ENCODE measurements at places on chromosomes 2 and 18. TPM values are rescaled to one million over a fixed set of nuclear protein-coding genes. Genes with fewer than 3 reads are reported as not detected.

GRCh38 chr2:112108178-112108832 lies 29.9 kb upstream of the FBLN7 start:
- H3K27me3 ChIP-seq, result no peaks in the 10 kb centered on the region
- H3K36me3 ChIP-seq, result peaks cover 71% of the 10 kb centered on the region
- no peak for DNase-seq
- H3K27ac ChIP-seq, result no peak overlapping the region
- no peak overlapping the region for H3K4me3 ChIP-seq

- no peak overlapping the region for H3K4me3 ChIP-seq
- no peaks in the 10 kb centered on the region for H3K27me3 ChIP-seq
- no peaks in the 10 kb centered on the region for H3K4me1 ChIP-seq
- no peaks in the 10 kb centered on the region for H3K36me3 ChIP-seq
- no peak for DNase-seq
Observed at GRCh38 chr2:141766225-141766624, 364.6 kb downstream of the LRP1B start.

GRCh38 chr18:73670524-73670923 lies 477.1 kb downstream of the FBXO15 start:
- H3K27me3 ChIP-seq, result no peaks in the 10 kb centered on the region
- no peaks in the 10 kb centered on the region for H3K4me1 ChIP-seq
- no peak for DNase-seq
- H3K27ac ChIP-seq, result no peak overlapping the region
- no peak overlapping the region for H3K4me3 ChIP-seq
- no peaks in the 10 kb centered on the region for H3K36me3 ChIP-seq

DNA sequence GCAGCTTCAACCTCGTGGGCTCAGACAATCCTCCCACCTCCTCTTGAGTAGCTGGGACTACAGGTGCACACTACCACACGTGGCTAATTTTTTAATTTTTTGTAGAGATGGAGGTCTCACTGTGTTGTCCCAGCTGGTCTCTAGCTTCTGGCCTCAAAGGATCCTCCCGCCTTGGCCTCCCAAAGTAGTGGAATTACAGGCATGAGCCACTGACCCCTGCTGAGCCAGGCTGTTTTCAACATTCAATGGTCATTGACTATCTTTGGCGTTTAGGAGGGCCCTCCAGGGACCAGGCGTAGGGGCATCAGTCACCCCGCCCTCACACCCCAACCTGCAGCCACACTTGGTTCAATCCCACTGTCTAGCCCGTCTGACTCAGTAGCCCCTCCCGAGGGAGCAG lies 5.2 kb downstream of the MZT2B start:
- no peak for DNase-seq
- H3K4me1 ChIP-seq, result peaks cover 8% of the 10 kb centered on the region
- no peak overlapping the region for H3K27ac ChIP-seq
- H3K36me3 ChIP-seq, result peaks cover 8% of the 10 kb centered on the region
- H3K27me3 ChIP-seq, result no peaks in the 10 kb centered on the region

DNA sequence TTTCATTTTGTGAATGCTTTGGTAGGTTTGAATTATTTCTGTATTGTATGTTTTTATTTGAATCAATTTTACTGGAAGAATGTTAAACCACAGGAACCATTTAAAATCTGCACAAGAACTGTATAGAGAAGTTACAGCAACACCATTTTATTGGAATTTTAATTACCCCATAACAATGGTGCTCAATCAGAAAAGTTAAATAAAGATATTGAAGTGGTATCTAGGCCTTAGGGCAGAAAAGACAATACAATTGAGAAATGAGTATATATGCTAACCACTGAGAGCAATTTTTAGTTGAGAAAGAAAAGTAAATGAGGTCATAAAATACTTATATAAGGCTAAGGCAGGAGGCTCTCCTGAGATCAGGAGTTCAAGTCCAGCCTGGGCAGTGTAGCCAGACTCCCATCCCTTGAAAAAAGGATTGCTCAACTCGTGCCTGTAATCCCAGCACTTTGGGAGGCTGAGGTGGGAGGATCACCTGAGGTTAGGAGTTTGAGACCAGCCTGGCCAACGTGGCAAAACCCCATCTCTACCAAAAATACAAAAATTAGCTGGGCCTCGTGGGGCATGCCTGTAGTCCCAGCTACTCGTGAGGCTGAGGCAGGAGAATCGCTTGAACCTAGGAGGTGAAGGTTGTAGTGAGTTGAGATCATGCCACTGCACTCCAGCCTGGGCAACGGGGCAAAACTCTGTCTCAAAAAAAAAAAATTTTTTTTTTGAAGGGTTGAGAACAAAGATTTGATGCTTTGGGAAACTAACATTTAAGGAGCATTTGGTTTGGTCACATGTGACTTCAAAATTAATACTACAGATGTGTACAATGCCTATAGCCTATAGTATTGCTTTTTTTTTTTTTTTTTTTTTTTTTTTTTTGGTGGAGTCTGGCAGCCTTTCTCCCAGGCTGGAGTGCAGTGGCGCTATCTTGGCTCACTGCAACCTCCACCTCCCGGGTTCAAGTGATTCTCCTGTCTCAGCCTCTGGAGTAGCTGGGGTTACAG lies 212.9 kb upstream of the STON1 start:
- peak overlapping the region; percentile 84 for H3K4me3 ChIP-seq
- H3K4me1 ChIP-seq, result peaks cover 47% of the 10 kb centered on the region
- H3K36me3 ChIP-seq, result peaks cover 16% of the 10 kb centered on the region
- peak; percentile 15 for DNase-seq
- H3K27ac ChIP-seq, result peak overlapping the region; percentile 96

DNA sequence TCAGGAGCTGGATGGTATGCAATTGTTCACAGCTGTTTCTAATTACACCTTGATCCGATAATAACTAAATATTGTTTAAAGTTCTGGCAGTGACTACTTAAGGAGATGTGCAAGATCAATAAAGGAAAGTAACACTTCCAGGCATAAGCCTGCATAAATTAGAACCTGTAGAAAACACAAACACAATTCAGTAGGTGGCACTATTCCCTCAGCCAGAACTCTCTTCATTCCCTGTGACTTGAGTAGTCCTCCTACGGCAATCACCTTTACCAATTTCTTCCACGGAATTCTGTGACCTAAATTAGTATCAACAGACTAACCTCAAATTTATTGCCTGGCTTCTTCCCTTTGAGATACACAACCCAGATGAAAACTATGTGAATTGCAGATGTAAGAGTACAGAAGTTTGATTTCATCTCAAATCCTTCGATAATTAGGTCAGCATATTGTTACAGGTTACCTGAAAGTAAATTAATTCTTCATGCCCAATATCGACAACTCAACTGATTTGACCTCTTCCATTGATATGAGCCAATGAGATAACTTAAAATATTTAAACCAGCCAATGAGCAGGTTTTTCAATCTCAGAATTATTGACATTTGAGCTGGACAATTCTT lies 137.8 kb downstream of the PID1 start:
- no peaks in the 10 kb centered on the region for H3K36me3 ChIP-seq
- no peak overlapping the region for H3K27ac ChIP-seq
- H3K4me1 ChIP-seq, result no peaks in the 10 kb centered on the region
- no peak for DNase-seq
- H3K27me3 ChIP-seq, result no peaks in the 10 kb centered on the region
- H3K4me3 ChIP-seq, result no peak overlapping the region

DNA sequence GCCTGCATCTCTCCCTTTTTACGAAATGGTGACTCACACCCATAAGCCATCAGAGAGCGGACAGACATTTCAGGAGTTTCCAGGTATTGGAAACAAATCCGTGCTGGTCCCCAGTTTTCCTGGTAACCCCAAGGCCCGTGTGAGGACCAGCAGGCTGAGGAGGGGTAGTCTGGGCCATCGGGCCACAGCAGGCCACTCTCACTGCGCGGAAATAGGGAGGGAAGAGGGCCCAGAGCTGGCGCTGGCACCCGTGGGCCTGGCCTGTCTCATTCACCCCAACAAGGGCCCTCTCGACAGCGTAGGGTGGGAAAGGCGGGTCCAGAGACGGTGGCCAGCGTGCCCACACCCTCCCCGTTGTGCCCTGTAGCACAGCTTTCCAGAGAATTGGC lies 13.7 kb upstream of the FAHD2A start:
- no peaks in the 10 kb centered on the region for H3K36me3 ChIP-seq
- peaks cover 2% of the 10 kb centered on the region for H3K27me3 ChIP-seq
- no peaks in the 10 kb centered on the region for H3K4me1 ChIP-seq
- H3K27ac ChIP-seq, result no peak overlapping the region
- H3K4me3 ChIP-seq, result no peak overlapping the region
- no peak for DNase-seq

DNA sequence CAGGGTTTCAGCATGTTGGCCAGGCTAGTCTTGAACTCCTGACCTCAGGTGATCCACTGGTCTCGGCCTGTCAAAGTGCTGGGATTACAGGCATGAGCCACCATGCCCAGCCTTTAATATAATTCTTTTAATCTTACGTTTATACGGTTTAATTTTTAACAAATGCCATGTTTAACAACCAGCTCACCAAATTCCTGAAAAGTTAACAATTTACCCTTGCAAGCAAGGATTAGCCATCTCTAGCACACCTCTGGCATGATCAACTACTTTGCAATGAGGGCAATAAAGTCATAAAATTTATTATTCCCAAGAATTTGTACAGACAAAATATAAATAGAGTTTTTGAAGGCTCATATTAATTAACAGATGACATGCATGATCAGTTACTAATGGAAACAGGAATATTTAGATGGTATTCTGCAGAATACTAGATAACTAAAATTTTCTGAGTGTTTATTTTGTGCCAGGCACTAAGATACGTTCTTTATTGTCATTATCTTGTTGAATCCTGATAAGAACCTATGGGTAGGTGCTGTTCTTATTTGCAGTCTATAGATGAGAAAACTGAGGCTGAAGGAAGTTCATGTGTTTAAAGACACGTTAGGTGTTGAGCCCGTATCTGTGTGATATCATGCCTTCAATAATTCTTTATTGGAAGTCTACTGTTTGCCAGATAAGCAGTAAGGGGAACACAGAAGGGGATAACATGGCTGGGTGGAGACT lies 190.1 kb downstream of the CDCA7 start:
- no peak for DNase-seq
- H3K27ac ChIP-seq, result no peak overlapping the region
- H3K4me3 ChIP-seq, result no peak overlapping the region

GRCh38 chr2:24083567-24084385 lies 858 bp downstream of the TP53I3 start:
- H3K27ac ChIP-seq, result peak overlapping the region; percentile 82
- H3K4me1 ChIP-seq, result peaks cover 13% of the 10 kb centered on the region
- peak; percentile 69 for DNase-seq

GRCh38 chr2:1518867-1519530 lies 105.7 kb downstream of the TPO start:
- H3K27me3 ChIP-seq, result no peaks in the 10 kb centered on the region
- no peak overlapping the region for H3K4me3 ChIP-seq
- H3K36me3 ChIP-seq, result no peaks in the 10 kb centered on the region
- DNase-seq, result no peak
- H3K27ac ChIP-seq, result peak overlapping the region; percentile 44

DNA sequence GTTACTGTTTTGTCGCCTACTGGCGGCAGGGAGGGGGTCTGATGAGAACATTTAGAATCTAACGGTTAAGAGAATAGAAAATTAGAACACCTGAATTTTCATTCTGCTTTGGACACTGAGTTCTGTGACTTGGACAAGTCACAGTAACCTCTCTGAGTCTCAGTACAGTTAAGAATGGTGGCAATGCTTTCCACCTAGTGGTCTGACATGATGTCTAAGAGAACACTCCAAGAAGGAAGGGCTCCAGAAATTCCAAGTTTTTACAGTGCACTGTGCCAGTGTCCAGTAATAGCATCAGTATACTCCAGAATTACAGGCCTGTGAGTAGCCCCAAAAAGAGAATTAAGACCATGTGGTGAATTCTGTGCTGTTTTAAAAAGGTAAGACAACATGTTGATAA lies 174.1 kb upstream of the ZFP36L2 start:
- peaks cover 16% of the 10 kb centered on the region for H3K4me1 ChIP-seq
- no peak for DNase-seq
- peaks cover 28% of the 10 kb centered on the region for H3K36me3 ChIP-seq
- H3K27me3 ChIP-seq, result no peaks in the 10 kb centered on the region
- no peak overlapping the region for H3K27ac ChIP-seq

GRCh38 chr18:23137788-23138216 lies 2.5 kb downstream of the CABLES1 start:
- no peak for DNase-seq
- H3K27ac ChIP-seq, result no peak overlapping the region
- H3K27me3 ChIP-seq, result peaks cover 24% of the 10 kb centered on the region
- H3K4me1 ChIP-seq, result peaks cover 12% of the 10 kb centered on the region
- no peaks in the 10 kb centered on the region for H3K36me3 ChIP-seq
- no peak overlapping the region for H3K4me3 ChIP-seq

- no peaks in the 10 kb centered on the region for H3K4me1 ChIP-seq
- DNase-seq, result no peak
- no peaks in the 10 kb centered on the region for H3K27me3 ChIP-seq
- H3K27ac ChIP-seq, result no peak overlapping the region
Observed at GRCh38 chr2:241777686-241778627, 1.3 kb downstream of the GAL3ST2 start.

- H3K27me3 ChIP-seq, result peaks cover 1% of the 10 kb centered on the region
- H3K4me1 ChIP-seq, result no peaks in the 10 kb centered on the region
- H3K27ac ChIP-seq, result no peak overlapping the region
- no peak overlapping the region for H3K4me3 ChIP-seq
Observed at GRCh38 chr2:30828586-30828985, 21.3 kb upstream of the CAPN13 start.

- H3K27me3 ChIP-seq, result no peaks in the 10 kb centered on the region
- no peak for DNase-seq
- H3K4me1 ChIP-seq, result no peaks in the 10 kb centered on the region
- H3K4me3 ChIP-seq, result no peak overlapping the region
- H3K27ac ChIP-seq, result no peak overlapping the region
Observed at GRCh38 chr2:193776988-193777387, 1582.3 kb upstream of the TMEFF2 start.

DNA sequence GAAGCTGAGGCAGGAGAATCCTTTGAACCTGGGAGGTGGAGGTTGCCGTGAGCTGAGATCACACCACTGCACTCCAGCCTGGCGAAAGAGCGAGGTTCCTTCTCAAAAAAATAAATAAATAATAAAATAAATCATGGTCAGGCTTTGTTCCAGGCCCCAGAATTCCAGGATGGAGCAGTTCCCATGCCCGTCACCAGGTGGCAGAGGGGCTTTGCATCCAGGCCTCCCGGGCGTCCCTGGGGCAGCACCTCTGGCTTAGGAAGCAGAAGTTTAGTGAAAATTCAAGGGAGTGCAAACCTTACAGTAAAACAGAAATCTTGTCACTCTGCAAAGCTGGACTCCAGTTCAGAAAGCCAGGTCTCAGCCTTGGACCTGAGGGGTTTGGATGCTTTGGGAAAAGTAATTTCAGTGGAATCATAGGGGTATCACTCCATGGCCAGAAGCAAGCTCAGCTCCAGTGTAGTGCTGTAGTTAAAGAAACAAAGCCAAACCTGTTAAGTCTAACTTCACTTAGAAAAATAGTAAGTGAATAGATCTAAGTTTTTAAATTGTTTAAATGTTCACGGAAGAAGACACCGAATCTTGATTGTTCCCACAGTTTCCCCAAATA lies 512.7 kb downstream of the CMPK2 start:
- no peak for DNase-seq
- no peaks in the 10 kb centered on the region for H3K36me3 ChIP-seq
- H3K27ac ChIP-seq, result no peak overlapping the region
- H3K4me3 ChIP-seq, result no peak overlapping the region
- H3K4me1 ChIP-seq, result no peaks in the 10 kb centered on the region

GRCh38 chr2:134312482-134312881 lies 58.6 kb downstream of the MGAT5 start:
- H3K36me3 ChIP-seq, result peaks cover 15% of the 10 kb centered on the region
- H3K27me3 ChIP-seq, result no peaks in the 10 kb centered on the region
- H3K4me1 ChIP-seq, result peaks cover 60% of the 10 kb centered on the region
- H3K27ac ChIP-seq, result peak overlapping the region; percentile 51
- peak overlapping the region; percentile 16 for H3K4me3 ChIP-seq

Gene AKAIN1
- total RNA-seq, result not detected

Gene SCYGR4
- not detected for total RNA-seq

Gene SKOR2
- 0.21 TPM for total RNA-seq

Gene HOXD9
- not detected for total RNA-seq

Gene FBXO48
- total RNA-seq, result 2.4 TPM

Gene ZNF638
- 79.8 TPM for total RNA-seq
